ENCODE measurements at places on chromosomes 5 and 9.

DNA sequence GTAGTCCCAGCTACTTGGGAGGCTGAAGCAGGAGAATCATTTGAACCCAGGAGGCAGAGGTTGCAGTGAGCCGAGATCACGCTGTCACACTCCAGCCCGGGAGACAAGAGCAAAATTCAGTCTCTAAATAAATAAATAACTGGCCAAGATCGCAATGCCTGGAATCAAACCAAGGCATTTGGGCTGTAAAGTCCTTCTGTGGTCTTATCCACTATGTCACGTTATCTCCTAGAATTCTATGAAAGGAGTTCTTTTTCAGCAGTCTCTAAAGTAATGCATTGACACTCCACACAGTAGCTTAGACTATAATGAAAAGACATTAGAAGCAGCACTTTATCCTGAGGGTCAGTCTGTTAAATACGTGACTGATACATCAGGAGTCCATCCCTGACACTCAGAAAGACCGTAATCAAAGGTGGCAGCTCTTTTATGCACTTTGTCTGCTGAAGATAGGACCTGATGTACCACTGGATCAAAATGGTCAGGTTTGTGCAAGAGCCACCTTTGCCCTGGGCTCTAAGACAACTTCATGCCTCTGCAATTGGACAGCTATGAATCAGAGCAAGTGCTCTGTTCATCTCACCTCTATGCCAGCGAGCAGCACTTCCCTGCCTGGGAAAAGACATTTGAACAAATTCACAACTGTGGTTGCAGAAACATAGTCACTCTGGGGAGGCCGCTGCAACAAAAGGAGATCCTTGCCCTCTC is 31.7 kb upstream of the GNA14 start:
- DNase-seq = no peak

- no peak for DNase-seq
Observed at GRCh38 chr9:26754509-26755164, 138.0 kb downstream of the CAAP1 start.

DNA sequence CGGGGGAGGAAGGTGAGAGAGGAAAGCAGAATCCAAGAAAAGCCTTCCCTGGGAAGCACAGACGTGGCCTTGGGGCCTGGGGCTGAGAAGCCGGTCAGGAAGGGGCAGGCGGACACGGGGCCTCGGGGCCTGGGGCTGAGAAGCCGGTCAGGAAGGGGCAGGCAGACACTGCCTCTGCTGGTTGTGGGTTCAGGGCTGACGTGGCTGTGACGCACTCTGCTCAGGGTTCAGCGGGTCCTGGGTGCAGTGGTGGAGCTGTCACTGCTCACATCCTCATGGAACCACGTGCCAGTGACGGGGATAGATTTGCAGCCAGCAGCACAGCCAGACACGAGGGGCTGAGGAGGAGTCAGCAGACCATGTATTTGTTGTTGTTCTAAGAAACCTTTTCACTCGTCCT is 12.8 kb downstream of the PAEP start:
- no peak for DNase-seq

GRCh38 chr9:35826071-35826701 is 2.3 kb downstream of the FAM221B start:
- no peak for DNase-seq

DNA sequence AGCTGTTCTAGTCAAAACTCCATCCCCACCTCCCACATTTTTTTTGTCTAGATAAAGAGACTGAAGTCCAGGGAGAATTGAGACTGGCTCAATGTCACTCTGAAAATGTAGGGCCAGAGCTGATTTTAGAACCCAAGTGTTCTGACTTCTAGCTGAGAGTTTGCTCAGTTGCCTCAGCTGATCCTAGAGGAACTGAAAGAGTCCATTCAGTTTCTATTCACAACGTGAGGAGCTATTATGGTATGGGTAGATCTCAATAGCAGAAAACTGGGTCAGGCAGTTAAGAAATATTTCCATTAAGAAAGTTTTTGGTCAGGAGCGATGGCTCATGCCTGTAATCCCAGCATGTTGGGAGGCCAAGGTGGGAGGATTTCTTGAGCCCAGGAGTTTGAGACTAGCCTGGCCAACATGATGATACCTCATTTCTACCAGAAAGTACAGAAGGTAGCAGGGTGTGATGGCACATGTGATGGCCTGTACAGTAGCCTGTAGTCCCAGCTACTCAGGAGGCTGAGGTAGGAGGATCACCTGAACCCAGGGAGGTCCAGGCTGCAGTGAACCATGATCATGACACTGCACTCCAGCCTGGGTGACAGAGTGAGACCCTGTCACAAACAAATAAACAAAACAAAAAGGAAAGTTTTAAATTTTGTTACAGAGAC is 61.7 kb downstream of the GLRA1 start:
- DNase-seq = no peak

GRCh38 chr5:168651648-168652047 is 72.5 kb upstream of the PANK3 start:
- no peak for DNase-seq

GRCh38 chr5:1745796-1746370 is 53.8 kb downstream of the MRPL36 start:
- no peak for DNase-seq

DNA sequence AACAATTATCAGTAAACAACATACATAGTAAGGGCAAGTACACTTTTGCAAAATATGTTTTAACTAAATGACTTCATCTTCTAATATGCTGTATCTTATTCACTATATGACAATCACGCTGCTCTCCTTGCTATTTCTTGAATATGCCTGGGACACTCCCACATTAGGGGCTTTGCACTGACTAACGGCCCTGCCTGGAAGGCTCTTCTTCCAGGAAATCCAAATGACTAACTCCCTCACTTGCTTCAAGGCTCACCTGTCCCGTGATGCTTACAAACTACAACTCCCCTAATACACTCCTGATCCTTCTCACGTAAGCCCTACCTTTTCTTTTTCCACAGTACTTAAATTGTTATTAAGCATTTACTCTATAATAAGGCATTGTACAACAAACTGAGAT is 10.6 kb downstream of the ERP44 start:
- DNase-seq = no peak

- DNase-seq = no peak
Observed at GRCh38 chr5:98961665-98962344, 33.0 kb upstream of the CHD1 start.

DNA sequence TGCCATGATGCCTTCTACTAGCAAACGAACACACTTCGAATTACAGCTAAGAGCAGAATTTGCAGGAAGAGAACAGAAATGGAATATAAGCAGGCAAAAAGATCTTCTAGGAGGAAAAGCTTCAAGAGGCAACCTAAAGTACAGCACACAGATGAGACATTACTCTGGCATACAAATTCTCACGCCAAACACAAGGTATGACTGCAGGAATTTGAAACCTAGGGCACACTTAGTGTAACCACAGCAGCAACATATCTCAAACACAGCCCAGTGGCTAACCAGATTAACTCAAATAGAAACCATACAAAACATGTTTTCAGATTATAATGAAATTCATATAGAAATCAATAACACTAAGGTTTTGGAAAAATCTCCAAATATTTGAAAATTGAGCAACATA is 481.0 kb upstream of the RGMB start:
- DNase-seq = no peak

DNA sequence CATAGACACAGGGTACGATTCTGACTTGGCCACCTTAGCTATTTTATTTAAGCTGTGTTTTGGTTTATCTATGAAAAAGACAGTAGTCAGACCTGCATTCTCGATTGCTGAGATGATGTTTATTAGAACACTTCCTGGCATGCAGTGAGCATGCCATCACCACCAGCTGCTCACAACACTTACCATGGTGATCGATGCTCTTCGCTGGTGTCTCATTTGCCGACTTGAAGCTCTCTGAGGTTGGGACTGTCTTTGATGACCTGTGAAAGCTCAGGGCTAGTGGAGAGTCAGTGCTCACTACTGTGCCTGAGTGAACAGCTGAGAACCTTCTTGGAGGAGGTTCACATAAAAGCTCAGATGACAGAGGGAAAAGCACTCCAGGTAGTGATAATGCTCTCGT is 4.4 kb upstream of the C9orf153 start:
- no peak for DNase-seq

DNA sequence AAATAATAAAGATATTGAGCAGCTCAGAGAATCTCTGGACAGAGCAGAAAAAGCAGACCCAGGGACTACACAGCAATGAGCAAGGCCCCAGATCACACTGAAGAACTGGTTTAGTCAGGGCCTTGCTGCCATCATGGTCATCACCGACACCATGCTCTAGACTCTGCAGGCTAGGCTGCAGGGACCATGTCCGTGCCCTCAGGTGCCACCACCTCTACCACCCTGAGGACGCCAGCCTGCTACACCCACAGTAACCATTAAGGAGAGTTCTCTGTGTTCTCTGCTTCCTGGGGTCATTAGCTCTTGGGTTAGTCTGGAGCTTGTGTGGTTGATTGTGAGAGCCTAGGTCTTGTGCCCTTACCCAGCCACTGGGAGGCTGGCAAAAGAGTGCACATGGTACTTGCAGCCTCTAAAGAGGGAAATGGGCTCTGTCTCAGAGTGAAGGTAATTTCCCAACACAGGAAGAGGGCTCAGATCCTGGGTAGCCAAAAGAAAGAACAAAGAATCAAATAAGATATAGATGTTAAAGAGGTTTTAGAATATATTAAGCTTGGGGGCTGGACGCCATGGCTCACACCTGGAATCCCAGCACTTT is 31.9 kb upstream of the JADE2 start:
- no peak for DNase-seq

DNA sequence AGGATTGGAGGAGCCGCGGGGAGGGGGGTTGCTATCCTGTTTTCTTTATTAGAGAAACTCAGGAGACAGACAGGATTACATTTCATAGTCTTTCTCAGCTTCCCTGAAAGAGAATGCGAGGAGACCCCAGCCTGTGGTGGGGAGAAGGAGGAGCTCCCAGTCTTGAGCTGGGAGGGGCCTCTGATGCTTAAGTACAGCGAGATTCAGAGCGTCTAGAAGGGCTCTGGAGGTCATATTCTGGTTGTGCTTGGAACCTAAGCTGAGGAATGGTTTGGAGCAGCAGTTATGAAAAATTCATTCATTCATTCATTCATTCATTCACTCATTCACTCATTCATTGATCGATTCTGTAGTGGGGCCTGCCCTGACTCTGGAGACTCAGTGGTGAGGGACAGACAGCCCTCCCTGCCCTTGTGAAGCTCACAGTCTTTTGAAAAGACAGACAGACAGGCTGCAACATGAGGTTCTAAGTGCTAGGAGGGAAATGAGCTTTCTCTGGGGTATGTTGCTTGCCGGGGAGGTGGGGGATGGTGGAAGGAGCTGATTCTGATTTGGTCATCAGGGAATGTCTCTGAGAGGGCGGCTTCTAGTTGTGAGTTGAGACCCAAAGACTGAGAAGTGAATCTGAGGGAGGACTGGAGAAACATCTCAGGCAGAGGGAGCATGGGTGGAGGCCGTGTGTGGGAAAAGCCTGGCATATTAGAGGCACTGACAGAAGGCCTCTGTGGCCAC is 2.5 kb upstream of the SPRY4 start:
- DNase-seq = no peak

- no peak for DNase-seq
Observed at GRCh38 chr9:88538311-88539085, 3.5 kb downstream of the NXNL2 start.

DNA sequence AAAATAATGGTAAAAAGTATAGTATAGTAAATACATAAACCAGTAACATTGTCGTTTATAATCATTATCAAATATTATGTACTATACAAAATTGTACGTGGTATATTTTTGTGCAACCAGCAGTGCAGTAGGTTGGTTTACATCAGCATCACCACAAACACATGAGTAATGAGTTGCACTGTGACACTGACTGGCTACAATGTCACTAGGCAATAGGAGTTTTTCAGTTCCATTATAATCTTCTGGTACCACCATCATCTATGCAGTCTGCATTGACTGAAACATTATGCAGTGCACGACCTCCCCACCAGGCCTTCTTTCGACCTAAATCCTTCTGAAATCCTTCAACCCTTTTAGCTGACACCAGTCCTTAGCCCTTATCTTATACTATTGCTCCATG is 105.8 kb downstream of the SREK1 start:
- DNase-seq = no peak

DNA sequence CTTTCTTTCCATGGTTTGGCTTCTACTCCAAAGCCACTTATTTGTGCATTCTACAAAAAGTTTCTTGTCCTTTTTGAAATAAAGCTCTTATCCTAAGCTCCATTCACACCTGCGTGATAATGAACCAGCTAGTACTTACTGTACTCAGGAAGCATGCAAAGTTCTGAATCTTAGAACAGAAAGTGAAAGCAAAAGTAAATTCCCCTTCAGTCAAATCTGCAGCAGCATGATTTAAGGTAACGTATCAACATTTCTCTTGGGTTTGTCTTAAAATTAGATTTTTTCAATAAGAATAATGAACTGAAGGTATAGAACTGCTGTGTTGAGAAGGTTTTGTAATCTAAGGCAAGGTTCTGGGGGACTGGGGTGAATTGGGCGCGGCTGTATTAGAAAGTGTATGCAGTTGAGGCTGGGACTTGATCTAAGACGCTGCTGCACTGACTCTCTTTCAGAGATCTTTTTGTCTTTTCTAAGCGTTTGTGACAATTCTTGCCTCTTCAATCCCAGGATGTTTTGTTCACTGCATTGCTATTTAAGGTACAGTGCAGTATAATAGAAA is at the start of gene ERAP2:
ERAP2 (plus strand) TSS at position 209 of the 559 bp plus-strand sequence. CDS start 3,186 bp downstream, outside the sequence.
- no peak for DNase-seq

DNA sequence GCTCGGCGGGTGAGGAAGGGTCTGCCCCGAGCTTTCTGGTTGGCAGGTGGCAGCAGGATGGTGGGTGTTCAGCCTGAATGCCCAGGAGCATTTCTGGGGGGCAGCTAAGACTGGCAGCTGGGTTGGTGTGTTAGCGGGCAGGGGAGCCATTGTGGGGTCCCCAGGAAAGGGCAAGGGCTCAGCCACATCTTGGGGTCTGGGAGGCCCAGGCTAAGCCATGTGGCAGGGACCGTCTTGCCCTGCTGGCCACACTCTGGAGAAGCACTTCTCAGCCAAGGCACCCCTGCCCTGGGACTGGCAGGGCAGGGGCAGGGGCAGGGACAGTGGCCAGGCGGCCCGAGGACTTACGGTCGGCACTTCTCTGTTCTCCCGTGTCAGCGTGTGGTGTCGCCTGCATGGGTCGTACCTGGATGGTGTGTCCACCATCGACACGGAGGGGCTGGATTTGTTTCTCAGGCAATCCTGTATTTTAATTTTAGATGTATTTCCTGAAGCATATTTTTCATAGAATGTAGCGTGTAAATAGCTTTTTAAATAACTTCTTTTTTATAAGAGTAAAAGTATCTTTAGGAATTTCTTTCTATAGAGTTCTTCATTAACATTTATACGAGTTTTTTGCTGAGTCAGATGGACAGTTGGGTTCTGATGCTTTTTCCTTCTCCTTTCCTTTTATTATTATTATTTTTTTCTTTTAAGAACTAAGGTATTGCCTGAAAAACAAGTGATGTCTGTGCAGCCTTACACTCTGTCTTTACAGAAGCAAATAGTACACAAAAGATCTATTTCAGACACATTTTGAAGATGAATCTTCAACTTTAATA is 102.0 kb downstream of the PHF2 start:
- DNase-seq = no peak

DNA sequence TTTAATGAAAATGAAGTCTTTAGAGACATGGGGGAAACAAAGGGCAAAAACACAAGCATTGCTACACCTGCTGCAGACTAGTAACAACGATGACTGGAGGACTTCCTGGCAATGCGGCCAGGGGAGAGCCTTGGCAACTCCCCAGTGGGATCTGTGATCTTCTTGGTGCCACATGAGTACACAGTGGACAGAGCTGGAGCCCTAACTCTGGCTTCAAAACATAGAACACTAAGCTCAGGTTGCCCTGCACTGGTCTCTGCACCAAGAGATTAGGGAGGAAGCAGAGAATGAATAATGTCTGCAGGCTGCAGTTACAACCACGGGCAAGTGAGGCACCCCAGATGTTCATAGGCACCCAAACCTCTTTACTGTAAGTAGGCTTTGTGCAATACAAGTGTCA is 91.1 kb downstream of the MRPS27 start:
- DNase-seq = no peak

- DNase-seq = no peak
Observed at GRCh38 chr9:98271479-98271878, 16.0 kb upstream of the TBC1D2 start.
